ENCODE measurements at places on chromosomes 11 and 22. TPM values are rescaled to one million over a fixed set of nuclear protein-coding genes. Genes with fewer than 3 reads are reported as not detected.

- DNase-seq = no peak
These were observed 28.4 kb downstream of the NAP1L4 start for GRCh38 chr11:2963761-2964160.

DNA sequence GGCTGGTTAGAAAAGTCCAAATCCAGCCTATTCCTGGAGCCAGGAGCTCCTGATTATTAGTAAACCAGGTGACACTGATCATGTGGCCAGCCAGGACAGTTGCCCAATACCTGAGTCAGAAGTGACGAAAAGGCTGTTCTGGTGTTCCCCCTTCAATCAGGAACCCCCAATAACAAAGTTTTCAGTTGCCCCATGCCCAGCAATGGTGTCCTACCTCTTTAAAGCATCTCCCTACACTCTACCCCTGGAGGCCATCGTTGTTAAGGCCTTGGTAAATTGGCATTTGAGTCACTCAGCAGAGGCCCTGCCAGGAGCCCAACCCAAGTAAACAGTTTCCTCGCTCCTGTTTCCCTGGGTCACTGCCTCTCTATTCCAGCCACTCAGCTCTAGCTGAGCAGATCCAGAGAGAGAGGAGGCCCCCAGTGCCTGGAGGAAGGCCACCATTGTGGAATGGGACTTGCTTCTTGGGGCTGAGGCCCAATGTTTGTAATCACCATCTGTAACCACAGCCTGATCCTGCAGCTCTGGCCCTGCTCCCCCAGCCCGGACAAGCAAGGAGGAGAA is 25.0 kb downstream of the ARHGAP1 start:
- DNase-seq = no peak

GRCh38 chr11:119306373-119306890 is 10.5 kb downstream of the MCAM start:
- no peak for DNase-seq

- no peak for DNase-seq
These were observed 112.8 kb downstream of the FBXO7 start for GRCh38 chr22:32587449-32587848.

GRCh38 chr11:113773092-113773415 is 438 bp downstream of the ZW10 start:
- DNase-seq = no peak

BSX gene
- not detected for polyA plus RNA-seq

TCN2 gene
- 56.1 TPM for polyA plus RNA-seq
